ENCODE measurements at places on chromosomes 12 and 14. TPM values are rescaled to one million over a fixed set of nuclear protein-coding genes. Genes with fewer than 3 reads are reported as not detected.

Gene AMDHD1
- total RNA-seq: 1.6 TPM

Gene SRSF9
- total RNA-seq: 194 TPM

Gene PTPRB
- 3.8 TPM for total RNA-seq

Gene KLHL33
- total RNA-seq: not detected

Gene TPPP2
- total RNA-seq: not detected

- DNase-seq: no peak
Observed at GRCh38 chr14:26323869-26324268, 274.0 kb downstream of the NOVA1 start.

DNA sequence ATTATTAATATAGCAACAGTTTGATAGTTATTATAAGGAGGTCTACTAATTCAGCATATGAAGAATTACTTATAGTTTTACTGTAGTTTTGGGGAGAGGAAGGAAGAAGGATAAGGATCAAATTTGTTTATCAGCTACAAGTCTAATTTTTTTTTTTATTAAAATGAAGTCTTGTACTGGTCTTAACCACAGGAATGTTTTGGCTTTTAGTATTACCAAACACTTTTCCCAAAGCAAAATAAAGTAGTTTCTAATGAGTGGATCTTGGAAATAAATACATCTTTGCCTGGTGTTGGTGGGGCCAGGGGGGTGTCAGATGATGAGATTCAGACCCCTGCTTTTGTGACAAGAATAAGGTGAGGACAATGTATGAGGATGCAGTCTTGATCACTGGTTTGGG is 57.2 kb upstream of the ZDHHC17 start:
- DNase-seq: no peak

DNA sequence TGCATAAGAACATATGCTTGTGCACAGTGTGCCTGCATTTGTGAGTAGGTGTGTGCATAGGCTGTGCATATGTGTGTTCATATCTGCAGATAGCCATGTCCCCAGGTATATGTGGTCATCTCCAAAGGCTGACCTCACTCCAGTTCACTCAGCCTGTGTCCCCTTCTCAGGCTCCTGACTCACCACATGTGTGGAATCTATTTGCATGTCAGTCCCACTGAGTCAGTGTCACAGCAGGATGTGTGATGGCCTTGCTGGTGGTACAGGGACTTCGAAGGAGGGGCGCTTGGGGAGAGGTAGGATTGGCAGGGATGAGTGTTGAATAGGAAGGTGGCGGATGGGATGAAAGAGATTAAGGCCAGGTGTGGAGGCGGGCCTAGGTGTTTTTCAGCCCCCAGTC is 35.5 kb downstream of the KRT80 start:
- DNase-seq: no peak

- DNase-seq: peak; percentile 65
Observed at GRCh38 chr14:104872469-104873341, 7.6 kb downstream of the CEP170B start.

GRCh38 chr14:44108601-44109000 is 398.5 kb downstream of the FSCB start:
- no peak for DNase-seq

DNA sequence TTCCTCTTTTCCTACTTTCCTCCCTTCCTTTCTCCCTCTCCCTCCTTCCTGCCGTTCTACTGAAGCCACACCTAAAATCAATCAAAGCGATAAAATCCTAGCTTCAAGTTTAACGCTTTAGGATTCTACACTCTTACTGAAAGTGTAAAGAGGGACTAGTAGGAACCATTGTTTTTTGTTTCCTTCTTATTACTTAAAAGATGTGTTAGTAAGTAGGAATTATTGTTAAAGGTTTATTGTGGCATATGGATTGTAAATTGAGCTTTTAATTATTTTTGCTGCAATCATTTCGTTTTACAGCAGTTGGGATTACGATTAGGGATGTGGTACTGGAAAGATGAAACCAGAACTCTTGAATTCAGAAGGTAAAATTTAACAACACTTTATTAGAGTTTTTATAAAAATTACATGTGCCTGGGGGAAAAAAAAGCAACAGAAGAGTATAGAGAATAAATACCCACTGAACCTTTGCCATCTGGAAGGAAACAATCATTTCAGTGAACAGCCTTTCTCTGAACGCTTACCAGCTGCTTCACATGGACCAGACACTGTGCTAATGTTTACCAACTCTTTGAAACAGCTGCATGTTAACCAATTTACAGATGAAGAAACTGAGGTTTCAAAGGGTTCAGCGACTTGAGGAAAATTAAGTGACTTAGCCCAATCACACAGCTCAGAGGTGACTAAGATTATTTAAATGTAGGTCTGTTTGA is 1.0 kb downstream of the PPP1R36 start:
- no peak for DNase-seq

- DNase-seq: peak; percentile 28
Observed at GRCh38 chr12:93167841-93168492, 209.8 kb upstream of the NUDT4 start.

GRCh38 chr12:26125400-26126339 is 833 bp upstream of the BHLHE41 start:
- DNase-seq: peak; percentile 83

GRCh38 chr14:92259613-92260357 is 63.2 kb upstream of the SLC24A4 start:
- DNase-seq: no peak

DNA sequence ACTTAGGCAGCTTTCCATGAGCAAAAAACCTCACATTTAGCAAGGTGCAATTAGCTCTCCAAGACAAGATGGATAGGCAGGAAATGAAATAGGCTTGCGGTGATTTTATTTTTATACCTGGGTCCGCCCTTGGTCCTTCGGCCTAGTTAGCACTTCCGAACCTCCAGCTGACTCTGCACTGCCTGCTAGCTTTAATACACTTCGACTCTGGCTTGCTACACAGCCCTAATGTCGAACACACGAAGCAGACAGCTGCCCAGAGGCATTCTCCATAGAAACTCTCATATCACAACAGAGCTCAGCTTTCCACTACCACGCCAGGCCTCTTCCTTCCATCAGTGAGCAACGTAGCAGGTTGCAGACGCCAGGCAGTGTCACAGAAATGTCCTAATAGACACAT is 688.0 kb downstream of the VRK1 start:
- DNase-seq: no peak

DNA sequence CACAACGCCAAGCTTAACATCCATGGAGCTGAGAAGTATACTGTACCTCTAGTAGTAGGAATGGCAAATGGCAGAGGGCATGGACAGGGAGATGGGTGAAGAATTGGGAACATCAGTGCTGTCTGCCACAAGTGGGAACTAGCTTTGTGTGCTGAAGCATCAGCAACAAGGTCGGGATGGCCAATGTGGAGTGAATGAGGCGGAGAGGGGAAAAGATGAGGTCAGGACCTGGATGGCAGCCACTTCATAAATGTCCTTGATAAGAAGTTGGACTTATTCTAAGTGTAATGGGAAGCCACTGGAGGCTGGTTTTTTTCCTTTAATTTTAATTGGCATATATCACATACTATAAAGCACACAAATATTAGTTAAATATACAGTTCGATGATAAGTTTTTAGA is 21.9 kb upstream of the CLMN start:
- DNase-seq: no peak

GRCh38 chr12:6796576-6796975 is 7.2 kb downstream of the CD4 start:
- no peak for DNase-seq

DNA sequence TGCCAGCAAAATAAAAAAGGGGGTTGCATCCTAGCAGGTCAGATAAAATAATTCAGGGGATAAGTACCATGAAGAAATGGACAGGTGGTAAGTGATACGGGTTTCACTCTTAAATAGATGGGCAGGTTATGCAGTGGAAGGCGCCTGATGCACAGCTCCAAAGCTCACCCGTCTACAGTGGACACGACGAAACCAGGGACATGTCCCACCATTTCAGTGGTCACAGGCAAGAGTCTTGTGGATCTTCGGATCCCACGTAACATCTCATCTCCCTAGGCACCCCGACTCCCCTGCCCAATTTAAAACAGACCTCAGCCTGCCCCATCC is 60.5 kb downstream of the DDX51 start:
- DNase-seq: no peak

- peak; percentile 0 for DNase-seq
Observed at GRCh38 chr14:41606532-41607303, at the start of gene LRFN5. LRFN5 (plus strand) TSS chr14:41606876.

DNA sequence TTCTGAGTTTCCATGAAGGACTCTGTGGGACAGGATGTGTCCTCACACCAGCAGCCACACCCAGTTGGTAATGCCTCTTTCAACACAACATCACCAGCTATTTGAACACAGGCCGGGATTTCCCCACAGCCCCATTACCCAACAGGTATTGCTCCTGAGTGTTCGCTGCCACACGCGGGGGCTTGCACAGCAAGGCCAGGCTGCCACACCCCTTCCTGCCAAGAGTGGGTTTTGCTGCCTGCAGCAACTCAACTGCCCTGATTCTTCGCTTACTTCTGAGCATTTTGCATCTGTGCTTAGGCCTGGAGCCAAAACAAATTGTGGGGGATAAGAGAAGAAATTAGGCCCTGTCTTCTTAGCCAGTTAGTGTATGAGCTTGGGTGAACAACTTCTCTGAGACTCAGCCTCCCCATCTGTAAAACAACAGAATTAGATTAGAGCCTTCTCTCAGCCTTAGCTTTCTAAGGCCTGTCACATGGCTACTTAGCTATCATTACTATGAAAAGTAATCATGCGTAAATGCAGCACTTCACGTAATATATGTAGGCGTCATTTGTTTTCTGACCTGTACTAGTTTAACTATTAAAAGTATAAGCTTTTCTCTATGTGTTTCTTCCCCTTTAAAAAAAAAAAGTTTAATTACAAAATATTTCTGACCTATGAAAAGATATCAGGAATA is 20.0 kb downstream of the CKAP4 start:
- no peak for DNase-seq
